ENCODE measurements at places on chromosomes 3 and 15.
A peak's percentile ranks its signal among the peaks of the same experiment; 100 is the strongest.

DNA sequence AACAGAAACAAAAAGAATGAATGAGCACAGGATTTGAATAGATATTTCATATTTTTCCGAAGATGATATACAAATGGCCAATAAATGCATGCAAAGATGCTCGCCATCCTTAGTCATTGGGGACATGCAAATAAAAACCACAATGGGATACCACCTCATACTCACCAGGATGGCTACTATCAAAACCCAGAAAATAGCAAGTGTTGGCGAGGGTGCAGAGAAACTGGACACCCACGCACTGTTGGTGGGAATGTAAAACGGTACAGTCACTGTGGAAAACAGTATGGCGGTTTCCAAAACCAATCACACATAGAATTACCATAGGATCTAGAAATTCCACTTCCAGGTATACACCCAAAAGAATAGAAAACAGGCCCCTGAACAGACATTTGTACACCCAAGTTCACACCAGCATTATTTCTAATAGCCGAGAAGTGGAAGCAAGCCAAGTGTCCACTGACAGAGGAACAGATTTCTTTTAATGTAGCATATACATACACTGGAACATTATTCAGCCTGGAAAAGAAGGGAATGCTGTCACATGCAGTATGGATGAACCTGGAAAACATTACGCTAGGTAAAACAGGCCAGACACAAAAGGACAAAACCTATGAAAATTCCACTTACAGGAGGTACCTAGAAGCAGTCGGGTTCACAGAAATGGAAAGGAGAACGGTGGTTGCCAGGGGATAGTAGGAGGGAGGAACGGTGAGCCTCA is 3.6 kb downstream of the RNF168 start:
- no peak for DNase-seq

DNA sequence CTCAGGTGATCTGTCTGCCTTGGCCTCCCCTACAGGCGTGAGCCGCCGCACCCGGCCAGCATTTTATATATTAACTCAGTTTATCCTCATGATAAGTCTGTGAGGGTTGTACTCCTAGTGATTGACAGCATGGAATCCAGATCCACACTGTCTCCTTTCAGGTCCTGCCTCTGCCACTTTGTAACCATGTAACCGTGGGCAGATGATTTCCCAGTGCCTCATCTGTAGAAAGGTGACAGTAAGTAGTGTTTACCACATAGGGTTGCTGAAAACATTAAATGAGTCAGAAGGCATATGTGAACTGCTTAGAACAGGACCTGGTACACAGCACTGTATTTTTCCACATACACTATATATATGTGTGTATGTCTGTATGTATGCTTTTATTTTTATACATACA is 2.4 kb downstream of the FYTTD1 start:
- DNase-seq: no peak

- DNase-seq: no peak
These were observed 148.9 kb downstream of the OXSM start for GRCh38 chr3:25938566-25939325.

DNA sequence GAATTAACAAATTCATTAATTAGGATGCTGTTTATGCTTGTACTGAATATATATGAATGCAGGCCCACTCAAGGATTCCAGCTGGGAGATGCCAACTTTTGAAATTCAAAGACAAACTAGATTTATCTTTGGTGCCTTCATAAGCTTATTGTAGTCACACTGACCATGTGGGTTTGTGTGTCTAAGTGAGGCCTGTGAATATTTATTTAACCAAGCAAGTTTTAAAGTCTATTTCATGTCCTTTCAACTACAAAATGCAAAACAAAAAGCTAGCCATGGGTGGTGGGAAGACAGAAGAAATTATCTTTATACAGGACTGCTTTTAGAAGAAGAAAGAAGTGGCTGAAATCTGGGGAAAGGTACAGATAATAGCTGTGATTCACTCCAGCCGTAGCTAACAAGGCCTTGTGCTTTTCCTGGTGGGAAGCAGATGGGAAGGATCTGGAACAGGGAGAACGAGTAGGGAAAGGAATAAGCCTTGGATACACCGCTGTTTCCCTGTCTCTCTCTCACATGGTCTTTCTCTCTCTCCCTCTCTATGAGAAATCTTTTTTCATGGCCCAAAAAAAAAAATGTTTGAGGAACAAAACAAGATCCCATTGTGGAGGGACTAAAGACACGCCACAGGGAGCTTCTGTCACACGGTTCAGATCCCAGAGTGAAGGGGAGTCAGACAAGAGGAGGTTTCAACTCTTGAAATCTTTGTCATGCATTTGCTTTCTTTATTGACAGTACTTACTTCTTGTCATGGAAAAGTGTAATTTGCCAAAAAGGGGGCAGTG is 225.5 kb downstream of the RORA start:
- no peak for DNase-seq

GRCh38 chr3:152226176-152226575 is 42.6 kb upstream of the MBNL1 start:
- no peak for DNase-seq

GRCh38 chr3:160180581-160181216 is 44.5 kb upstream of the C3orf80 start:
- no peak for DNase-seq

DNA sequence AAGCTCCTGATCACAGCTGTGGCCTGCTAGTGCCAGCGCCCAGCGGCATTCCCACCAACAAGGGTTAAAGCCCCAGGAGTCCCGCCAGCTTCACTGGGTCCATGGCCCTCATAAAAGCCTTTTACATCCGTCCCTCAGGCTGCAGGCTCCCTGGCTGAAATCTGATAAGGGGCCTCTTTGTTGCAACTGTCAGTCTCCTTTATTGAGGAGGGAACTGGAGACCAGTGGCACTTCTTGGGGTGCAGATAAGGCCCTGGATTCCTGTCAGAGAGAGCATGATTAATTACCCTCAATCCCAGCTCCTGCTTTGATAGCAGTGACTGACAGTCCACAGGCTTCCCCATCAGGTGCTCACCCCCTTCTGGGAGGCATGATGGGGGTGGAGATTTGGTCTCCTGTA is 30.9 kb upstream of the CLK3 start:
- DNase-seq: no peak

DNA sequence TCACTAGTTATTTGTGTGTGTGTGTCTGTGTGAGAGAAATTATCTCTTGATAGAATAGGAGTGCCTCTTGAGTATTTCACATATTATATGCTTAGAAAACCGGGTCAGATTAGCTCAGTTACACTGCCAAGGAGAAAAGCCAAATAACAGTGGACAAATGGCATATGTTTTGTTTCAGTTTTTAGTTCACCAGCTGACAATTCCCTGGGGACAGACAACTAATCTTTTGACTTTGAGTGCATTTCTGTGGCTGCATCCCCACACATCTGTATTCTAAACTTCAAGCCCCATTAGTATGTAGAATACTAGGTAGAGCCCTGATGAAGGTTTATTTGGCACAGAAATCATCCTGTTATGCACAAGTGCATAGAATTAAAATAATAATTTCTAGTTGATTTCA is 227.7 kb upstream of the CNTN3 start:
- no peak for DNase-seq

DNA sequence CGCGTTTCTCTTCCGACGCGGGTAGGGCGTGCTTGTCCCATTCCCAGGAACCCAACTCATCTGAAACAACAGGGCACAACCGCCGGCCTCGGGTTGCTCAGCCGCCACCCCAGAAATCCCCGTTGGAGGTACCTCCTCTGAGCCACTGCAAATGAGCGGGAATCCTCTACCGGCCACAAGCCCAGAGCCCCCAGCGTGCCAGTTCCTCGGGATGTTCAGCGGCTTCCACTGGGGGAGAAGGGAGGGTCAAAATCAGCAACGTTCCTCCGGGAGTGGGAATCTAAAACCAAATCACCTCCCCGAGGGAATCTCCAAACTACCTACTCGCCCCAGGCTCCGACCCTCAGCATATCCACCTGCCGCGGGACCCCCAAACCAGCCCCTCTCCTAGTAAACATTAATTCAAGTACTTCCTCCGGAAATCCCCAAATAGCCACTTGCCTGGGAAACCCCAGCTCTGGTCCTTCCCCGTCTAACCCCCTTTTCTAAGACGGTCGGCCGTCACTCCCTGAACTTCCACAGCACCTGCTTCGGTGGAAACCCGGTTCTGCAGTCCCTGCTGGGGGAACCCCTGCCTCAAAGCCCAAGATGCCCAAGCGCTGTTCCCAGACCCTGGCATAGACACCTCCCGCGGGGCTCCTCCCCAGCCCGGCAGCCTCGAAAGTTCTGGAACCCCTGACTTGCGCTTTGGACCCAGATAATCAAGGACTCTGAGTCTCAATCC is 887 bp downstream of the OXTR start:
- DNase-seq: no peak

DNA sequence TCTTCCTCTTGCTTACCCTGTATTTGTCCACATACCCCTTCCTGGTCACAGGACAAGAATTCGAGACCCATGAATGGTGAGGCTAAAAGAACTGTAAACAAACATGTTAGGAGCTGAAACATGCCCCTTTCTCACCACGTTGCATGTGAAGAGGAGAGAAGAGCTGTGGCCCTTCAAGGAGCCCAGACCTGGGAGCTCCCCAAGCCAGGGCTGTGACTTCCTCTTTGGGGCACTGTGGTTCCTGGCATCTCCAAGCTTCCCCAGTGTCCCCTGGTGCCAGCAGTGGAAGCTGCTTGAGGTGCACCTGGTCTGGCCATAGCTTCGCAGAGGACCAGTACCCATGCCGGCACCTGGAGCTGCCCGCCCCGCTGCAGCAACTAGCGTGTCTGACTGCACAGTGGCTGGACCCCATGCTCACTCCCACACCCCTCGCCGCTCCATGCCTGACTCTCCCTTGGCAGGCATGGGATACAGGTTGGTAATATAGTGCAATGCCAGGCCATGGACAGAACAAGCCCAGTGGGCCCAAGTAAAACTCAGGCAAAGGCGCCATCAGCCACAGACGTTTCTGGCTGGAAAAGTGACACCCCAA is 9.9 kb downstream of the SPCS1 start:
- DNase-seq: no peak

DNA sequence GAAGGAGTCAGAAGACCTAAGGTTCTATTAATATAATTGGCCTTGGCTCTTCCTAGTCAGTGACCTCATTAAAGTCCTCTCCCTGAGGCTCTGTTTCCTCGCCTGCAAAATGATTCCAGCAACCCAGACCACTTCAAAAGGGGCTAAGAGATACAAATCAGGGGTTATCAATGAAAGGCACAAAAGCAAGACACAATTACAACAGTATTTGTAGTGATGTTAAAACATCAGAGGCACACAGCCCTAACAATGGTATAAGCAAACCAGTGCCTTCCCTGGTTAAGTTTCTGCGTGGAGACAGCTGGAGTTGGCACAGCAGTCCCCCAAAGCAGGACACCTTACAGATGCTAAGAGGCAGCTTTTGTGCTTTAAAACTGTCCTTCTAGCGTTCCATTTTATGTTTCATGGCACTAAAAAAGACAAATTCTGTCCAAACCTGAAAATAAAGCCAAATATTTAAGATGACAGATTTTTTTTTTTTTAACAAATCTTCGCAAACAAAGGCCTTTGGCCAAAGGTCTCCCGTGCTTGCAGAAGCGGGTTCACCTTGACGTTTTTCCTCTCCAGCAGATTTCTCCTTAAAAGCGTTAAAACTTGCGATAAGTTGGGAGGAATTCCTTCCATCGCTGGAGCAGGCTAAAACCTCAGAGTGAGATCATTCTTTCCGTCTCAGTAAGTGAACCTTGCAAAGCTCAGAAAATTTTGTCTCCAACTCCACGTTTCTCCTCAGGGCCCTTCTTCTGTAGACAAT is 999 bp downstream of the ZNF280D start:
- no peak for DNase-seq

GRCh38 chr3:157248590-157249422 is 88.9 kb upstream of the CCNL1 start:
- DNase-seq: peak; percentile 33

- no peak for DNase-seq
These were observed 17.7 kb downstream of the MUC20 start for GRCh38 chr3:195738274-195739044.

- no peak for DNase-seq
These were observed 140.1 kb downstream of the SMAD6 start for GRCh38 chr15:66841953-66842681.

GRCh38 chr3:72427624-72428023 is 420.6 kb downstream of the SHQ1 start:
- no peak for DNase-seq

DNA sequence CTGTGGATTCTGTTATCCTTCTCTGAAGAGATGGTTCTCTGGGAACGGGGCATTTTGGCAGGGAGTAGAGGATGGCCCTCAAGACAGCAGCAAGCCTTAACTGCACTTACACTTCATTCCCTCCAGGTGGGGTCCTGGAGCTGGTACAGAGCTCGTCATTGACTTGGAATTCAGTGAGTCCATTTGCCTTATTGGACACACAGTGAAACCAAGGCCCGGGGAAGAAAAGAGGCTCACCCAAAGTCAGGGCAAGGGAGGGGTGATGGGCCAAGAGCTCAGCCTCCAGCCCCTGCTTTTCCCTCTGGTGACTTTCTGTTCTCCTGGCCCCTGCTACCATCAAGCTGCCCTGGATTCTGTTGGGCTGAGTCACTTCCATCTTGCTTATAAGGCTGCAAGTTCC is 125.6 kb downstream of the ETFA start:
- DNase-seq: peak; percentile 38

All from Panc1 (cell line).